T-helper 17 cell (primary cell): ENCODE measurements at places on chromosomes 11 and 22.

DNA sequence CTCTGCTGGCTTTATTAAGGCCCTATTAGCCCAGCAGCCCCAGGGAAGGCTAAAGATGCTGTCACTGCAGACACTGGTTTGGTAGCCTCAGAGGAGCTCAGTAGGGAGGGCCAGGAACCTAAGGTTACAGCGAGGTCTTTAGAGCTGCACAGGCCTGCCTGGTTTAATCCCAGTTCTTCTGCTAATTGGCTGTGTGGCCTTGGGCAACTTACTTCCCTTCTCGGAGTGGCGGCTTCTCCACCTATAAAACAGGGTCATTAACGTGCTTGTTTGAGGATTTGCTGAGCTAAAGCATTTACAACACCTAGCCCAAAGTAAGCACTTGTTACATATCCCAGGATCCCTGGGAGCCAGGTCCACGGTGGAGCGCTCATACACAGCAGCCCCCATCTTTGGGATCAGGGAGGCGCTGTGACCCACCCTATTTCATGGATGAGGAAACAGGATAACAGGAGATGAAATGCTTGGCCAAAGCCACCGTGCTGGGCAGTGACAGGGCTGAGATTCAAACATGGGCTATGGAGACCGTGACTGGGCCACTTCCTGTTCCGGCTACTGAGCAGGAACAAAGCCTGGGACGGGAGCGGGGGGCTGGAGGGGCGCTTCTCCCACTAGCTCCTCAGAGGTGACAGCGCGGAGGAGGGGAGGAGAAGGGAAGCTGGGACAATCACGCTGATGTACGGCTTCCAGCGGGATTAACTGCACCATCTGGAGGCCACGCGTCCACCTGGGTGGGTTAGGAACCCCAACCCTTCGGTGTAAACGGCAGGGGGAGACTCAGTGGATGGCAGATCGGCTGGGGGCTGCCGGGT, 61.5 kb downstream of the IGLL1 start:
- DNase-seq: no peak

DNA sequence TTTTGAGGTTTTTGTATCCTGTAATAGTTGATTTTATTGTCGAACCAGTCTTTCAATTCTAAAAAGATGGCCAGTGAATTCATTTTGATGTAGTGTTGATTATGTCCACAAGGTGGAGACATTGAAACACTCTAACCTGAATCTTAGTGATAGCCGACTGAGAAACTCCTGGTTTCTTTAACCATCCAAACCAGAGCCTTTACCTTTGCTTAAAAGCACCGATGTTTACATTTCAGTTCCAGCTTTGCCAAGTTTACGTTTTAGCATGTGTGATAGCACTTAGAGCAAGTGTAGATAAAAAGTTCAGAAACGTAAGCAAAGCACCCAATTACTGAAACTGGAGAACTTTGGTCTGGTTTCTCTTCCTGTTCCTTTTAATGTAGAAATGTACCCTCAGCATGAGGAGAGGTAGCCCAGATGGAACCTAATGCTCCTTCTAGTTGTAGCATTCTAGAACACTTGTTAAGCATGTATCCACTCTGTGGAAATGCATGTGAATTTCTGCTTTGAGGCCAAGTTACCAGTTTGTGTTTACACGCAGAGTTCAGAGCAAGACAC, 208.6 kb downstream of the DBX1 start:
- no peak for DNase-seq

DNA sequence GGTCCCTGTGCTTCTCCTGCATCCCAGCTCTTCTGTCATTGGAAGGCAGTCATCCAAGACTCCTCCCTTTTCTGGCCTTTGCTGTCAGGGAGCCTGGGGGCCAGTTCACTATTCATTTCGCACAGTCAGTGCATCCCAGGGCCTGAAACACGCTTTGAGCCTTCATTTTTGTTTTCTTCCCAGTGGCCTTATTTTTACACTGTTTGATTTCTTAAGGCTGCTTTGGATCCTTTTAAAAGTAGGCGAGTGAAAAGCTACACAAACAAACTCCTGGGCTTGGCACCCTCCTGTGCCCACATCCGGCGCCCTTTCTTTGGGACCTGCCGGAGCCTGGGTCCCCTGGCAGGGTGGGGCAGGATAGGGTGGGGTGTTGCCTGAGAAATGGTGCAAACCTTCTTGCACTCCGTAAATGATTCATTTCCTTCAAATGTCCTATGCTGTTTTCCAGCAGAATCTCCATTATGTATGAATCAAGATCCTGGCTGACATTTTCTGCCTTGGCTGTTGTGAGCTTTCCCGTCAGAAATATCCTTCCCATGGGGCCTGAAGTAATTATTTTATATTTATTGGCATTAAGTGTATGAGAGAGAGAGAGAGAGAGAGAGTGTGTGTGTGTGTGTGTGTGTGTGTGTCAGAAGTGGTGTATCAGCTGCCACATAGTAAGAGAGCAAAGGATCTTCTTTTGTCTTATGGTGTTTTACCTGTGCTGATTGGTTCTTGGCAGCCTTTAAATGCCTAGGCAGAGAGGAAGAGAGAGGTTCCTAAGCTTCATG, 45.6 kb downstream of the BCR start:
- peak; percentile 31 for DNase-seq

DNA sequence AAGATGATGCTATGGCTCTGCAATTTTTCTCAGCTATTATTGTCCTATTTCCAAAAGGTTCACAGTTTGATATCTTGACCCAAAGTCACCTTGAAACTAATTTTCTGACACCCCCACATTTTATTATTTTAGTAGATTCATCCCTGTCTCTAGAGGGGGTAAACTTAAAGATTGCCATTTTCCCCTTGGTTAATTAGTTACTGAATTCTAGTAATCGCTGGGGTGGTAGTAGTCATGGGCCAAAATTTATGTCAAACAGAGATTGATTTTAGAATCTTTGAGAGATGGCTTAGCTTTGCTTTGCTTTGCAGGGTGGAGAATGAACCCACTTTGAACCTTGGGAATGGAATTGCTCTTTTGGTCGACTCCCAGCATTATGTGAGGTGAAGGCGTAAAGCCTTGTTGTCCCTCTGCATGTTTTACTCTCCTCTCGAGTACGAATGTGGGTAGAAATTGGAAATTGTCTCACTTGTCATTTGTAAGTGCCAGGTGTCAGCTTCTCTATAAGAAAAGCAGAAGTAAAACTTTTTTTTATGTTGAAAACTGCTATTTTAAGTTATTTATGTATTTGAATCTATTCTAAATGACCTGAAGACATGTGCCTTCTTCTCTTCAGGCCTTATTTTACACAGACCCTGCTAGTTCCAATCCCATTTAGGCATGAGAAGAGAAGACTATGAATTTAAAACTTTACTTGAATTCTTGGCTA, 42.4 kb upstream of the RCE1 start:
- no peak for DNase-seq

GRCh38 chr11:130916910-130917309, 631 bp upstream of the SNX19 start:
- DNase-seq: no peak
